ENCODE measurements at places on chromosomes 6 and 20.

DNA sequence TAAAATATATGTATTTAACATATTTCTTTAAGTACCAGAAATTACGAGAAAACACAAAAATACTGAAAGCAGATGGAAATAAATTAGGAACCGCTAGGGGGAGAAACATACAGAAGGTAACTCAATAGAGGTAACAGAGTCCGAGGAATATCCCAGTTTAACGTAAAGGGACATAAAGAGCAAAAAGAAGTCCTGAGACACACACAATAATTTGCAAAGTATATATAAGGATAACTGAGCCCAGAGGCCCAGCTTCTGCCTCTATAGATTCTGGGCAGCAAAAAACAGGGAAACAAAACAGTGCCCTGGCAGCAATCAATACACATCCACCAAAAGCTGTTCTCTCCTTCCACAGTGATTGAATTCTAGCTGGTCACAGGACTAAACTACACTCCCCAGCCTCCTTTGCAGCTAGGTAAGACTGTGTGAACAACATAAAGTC lies 15.1 kb downstream of the TBC1D32 start:
- peak; percentile 62 for DNase-seq
- H3K4me1 ChIP-seq, result no peaks in the 10 kb centered on the region
- H3K27me3 ChIP-seq, result no peaks in the 10 kb centered on the region
- H3K36me3 ChIP-seq, result no peaks in the 10 kb centered on the region

DNA sequence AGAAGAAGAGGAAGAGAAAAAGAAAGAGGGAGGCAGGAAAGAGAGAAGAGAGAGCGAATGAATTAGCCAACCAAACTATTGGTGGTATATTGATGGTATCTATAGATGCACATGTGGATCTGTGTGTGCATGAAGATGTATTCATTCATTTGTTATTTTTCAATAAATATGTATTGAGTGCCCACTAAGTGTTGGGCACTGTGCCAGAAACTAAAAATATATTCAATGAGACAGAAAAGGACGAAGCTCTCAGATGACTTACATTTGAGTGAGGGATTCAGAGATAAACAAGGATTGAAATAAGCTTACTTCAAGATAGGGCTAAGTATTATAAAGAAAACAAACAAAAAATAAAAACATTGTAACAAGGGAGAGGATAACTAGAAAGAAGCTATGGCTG lies 154.9 kb downstream of the TSHZ2 start:
- DNase-seq, result no peak
- no peak overlapping the region for H3K27ac ChIP-seq
- H3K36me3 ChIP-seq, result no peaks in the 10 kb centered on the region
- H3K4me1 ChIP-seq, result no peaks in the 10 kb centered on the region
- no peak overlapping the region for H3K4me3 ChIP-seq
- no peaks in the 10 kb centered on the region for H3K27me3 ChIP-seq

DNA sequence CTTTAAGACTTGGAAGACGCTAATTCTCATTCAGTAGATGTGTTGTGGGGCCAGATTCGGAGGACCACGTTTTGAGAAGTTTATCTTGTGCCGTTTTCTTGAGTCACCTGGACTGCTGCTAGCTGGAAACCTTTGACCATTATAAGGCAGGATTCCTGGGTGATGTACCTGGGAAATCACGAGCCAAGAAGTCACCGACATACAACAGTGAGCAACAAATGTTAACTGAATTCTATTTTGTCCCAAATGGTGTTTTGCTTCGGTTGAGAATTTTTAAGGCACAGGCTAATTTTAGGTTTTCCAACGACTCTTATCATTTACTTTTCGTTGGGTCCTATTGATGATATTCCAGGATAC lies 93.4 kb upstream of the BTN3A2 start:
- H3K4me3 ChIP-seq, result peak overlapping the region; percentile 45
- no peaks in the 10 kb centered on the region for H3K36me3 ChIP-seq
- H3K27ac ChIP-seq, result peak overlapping the region; percentile 93
- peaks cover 3% of the 10 kb centered on the region for H3K4me1 ChIP-seq

GRCh38 chr6:111689946-111690345 lies 84.3 kb upstream of the TRAF3IP2 start:
- peaks cover 3% of the 10 kb centered on the region for H3K4me1 ChIP-seq
- H3K27ac ChIP-seq, result no peak overlapping the region
- H3K27me3 ChIP-seq, result no peaks in the 10 kb centered on the region
- no peak for DNase-seq
- H3K36me3 ChIP-seq, result peaks cover 23% of the 10 kb centered on the region

GRCh38 chr6:7905416-7905815 lies 5.2 kb downstream of the TXNDC5 start:
- H3K27ac ChIP-seq, result no peak overlapping the region
- H3K27me3 ChIP-seq, result no peaks in the 10 kb centered on the region
- H3K36me3 ChIP-seq, result peaks cover 46% of the 10 kb centered on the region
- H3K4me1 ChIP-seq, result peaks cover 6% of the 10 kb centered on the region

GRCh38 chr20:63462244-63462643 lies 10.2 kb downstream of the KCNQ2 start:
- DNase-seq, result no peak
- H3K36me3 ChIP-seq, result no peaks in the 10 kb centered on the region
- no peak overlapping the region for H3K4me3 ChIP-seq

- no peaks in the 10 kb centered on the region for H3K27me3 ChIP-seq
- H3K4me3 ChIP-seq, result no peak overlapping the region
- H3K27ac ChIP-seq, result no peak overlapping the region
- H3K4me1 ChIP-seq, result no peaks in the 10 kb centered on the region
- DNase-seq, result peak; percentile 72
These were observed 7.5 kb downstream of the SRXN1 start for GRCh38 chr20:645318-646106.

DNA sequence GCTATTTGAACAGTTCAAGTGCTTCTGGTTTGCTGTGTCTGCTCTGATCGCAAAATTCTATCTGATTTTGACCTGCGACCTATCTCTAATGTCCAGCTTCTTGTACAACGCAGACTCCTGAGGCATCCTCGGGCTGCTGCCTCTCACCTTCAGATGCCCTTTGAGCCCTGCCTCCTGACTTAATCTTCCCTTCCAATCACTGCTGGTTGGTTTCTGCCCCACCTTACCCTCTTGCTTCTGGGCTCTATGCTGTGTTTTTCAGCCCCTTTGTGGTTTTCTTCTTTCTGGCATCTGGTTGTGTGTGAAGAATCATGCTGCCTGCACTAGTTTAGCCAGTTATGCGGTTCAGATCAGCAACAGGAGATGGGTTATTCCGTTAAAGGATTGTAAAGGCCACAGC lies 131.2 kb upstream of the THEMIS start:
- H3K36me3 ChIP-seq, result no peaks in the 10 kb centered on the region
- H3K27me3 ChIP-seq, result no peaks in the 10 kb centered on the region
- no peak overlapping the region for H3K27ac ChIP-seq
- H3K4me3 ChIP-seq, result no peak overlapping the region

DNA sequence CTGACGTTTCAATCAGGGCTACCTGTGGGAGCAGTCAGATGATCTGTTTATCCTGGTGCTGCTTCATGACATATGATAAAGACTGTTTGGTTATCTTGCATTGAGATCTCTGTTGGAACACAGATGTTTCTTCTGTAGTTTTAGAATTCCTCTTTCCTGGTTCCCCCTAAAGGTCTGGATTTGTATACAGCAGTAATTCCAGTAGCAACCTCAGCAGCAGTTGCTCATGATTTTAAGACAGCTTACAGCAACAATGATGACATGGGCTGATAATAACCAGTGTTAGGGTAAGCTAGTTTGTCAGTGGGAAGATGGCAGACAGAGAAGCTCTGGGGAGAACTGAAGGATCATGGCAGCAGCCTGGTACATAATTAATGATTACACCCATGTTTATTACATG lies 439.4 kb downstream of the PHF3 start:
- DNase-seq, result no peak
- H3K4me1 ChIP-seq, result no peaks in the 10 kb centered on the region
- no peak overlapping the region for H3K27ac ChIP-seq
- H3K4me3 ChIP-seq, result no peak overlapping the region

DNA sequence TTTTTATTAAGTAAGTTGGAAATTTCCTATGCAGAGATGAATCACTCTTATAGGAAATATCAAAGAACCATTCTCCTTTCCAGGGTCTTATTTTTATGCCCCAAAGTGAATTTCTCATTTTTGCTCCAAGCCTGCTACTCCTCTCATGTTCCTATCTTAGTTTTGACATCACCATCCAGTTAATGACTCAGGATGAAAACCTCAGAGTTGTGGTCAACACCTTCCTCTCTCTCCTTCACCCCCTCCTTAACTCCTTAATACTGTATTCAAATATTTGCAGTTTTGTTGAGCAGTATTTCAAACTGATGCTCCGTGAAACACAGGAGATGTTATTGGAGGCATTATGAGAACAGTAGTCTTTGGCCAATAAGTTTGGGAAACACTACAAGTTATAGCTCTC lies 64.1 kb downstream of the NRN1 start:
- no peaks in the 10 kb centered on the region for H3K36me3 ChIP-seq
- DNase-seq, result no peak
- H3K27me3 ChIP-seq, result no peaks in the 10 kb centered on the region
- no peaks in the 10 kb centered on the region for H3K4me1 ChIP-seq

DNA sequence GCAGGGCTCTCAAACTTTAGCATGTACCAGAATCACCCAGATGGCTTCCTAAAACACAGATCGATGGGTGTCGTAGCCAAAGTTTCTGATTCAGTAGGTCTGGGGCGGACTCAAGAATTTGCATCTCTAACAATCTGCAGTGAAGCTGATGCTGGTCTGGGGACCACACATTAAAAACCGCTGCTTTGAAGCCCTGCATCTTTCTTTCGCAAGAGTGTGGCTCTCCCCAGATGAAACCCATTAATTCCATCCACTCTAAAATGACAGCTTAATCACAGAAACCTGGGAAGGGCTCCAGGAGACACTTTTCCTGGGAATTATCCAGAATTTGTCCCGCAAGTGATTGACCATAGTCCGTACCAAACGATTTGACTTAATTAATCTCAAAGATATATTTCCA lies 319.8 kb upstream of the PLCB4 start:
- H3K27me3 ChIP-seq, result no peaks in the 10 kb centered on the region
- DNase-seq, result no peak
- H3K27ac ChIP-seq, result no peak overlapping the region

DNA sequence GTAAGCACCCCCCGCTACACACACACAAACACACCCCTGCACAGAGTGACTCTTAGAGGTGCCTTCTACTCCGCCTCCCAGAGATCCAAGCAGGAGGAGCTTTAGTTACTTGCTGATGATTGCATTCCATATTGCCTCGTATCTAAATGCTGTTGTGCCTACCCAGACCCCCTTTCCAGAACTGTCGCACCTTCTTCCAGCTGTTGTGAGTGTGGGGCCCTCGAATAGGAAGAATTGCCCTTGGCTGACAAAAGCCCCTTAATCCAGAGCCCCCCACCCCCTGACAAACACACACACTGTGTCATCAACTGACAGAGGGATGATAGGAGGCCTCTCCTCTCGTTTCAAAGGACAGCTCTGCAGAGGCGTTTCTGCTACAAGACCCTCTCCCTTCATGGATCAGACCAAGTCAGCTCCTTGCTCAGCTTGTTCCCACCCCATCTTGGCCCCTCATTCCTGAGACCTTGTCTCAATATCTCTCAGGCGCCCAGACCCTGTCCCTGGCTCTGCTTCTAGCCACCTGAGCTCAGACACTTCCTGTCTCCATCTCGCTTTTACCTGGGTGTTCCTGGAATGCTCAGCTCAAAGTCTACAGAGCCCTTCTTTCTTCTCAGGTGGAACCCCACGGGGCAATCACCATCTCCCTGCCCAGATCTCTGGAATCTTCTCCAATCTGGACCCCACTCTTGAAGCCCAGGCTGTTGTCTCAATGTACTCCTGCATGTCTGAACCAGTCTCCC lies 4.0 kb upstream of the VSX1 start:
- no peak overlapping the region for H3K4me3 ChIP-seq
- H3K4me1 ChIP-seq, result peaks cover 7% of the 10 kb centered on the region
- H3K36me3 ChIP-seq, result no peaks in the 10 kb centered on the region
- DNase-seq, result no peak
- no peak overlapping the region for H3K27ac ChIP-seq

- peaks cover 10% of the 10 kb centered on the region for H3K36me3 ChIP-seq
- no peak overlapping the region for H3K27ac ChIP-seq
- no peaks in the 10 kb centered on the region for H3K27me3 ChIP-seq
- no peak overlapping the region for H3K4me3 ChIP-seq
- H3K4me1 ChIP-seq, result no peaks in the 10 kb centered on the region
- no peak for DNase-seq
These were observed 8.0 kb downstream of the MYLIP start for GRCh38 chr6:16136621-16137450.

- H3K4me3 ChIP-seq, result no peak overlapping the region
- no peak for DNase-seq
- no peaks in the 10 kb centered on the region for H3K4me1 ChIP-seq
These were observed 85.7 kb upstream of the CDH4 start for GRCh38 chr20:61166324-61166723.

- DNase-seq, result no peak
- H3K4me3 ChIP-seq, result no peak overlapping the region
- H3K4me1 ChIP-seq, result no peaks in the 10 kb centered on the region
- H3K27ac ChIP-seq, result no peak overlapping the region
- no peaks in the 10 kb centered on the region for H3K27me3 ChIP-seq
These were observed 110.5 kb downstream of the LRFN2 start for GRCh38 chr6:40476673-40477072.

GRCh38 chr6:107491138-107491609 lies 1.3 kb downstream of the SOBP start:
- DNase-seq, result no peak
- H3K4me1 ChIP-seq, result peaks cover 15% of the 10 kb centered on the region
- H3K36me3 ChIP-seq, result no peaks in the 10 kb centered on the region
- peak overlapping the region; percentile 45 for H3K4me3 ChIP-seq
- peaks cover 42% of the 10 kb centered on the region for H3K27me3 ChIP-seq
- no peak overlapping the region for H3K27ac ChIP-seq

GRCh38 chr6:137646484-137646883 lies 152.3 kb upstream of the OLIG3 start:
- no peaks in the 10 kb centered on the region for H3K36me3 ChIP-seq
- H3K4me3 ChIP-seq, result no peak overlapping the region
- no peaks in the 10 kb centered on the region for H3K27me3 ChIP-seq
- no peak overlapping the region for H3K27ac ChIP-seq
- DNase-seq, result no peak
- peaks cover 6% of the 10 kb centered on the region for H3K4me1 ChIP-seq

- H3K4me1 ChIP-seq, result peaks cover 9% of the 10 kb centered on the region
- no peak overlapping the region for H3K27ac ChIP-seq
- no peaks in the 10 kb centered on the region for H3K27me3 ChIP-seq
These were observed 4.7 kb upstream of the SULF2 start for GRCh38 chr20:47789764-47790579.

All from trophoblast cell (in vitro differentiated cells and primary cell).